A673 (cell line): ENCODE measurements at places on chromosomes 6 and 20. TPM values are rescaled to one million over a fixed set of nuclear protein-coding genes. Genes with fewer than 3 reads are reported as not detected.
A peak's percentile ranks its signal among the peaks of the same experiment; 100 is the strongest.

The LPIN3 gene
- 1.3 and 1.8 TPM in 2 replicates for total RNA-seq

GRCh38 chr6:401239-401993 is 9.9 kb downstream of the IRF4 start:
- DNase-seq = no peak

- DNase-seq = no peak
These were observed 5.6 kb upstream of the ZBTB46 start for GRCh38 chr20:63836458-63837344.

GRCh38 chr6:135087803-135088202 is 33.2 kb upstream of the HBS1L start:
- no peak for DNase-seq

- no peak for DNase-seq
These were observed 282.3 kb downstream of the FOXA2 start for GRCh38 chr20:22302039-22302438.

DNA sequence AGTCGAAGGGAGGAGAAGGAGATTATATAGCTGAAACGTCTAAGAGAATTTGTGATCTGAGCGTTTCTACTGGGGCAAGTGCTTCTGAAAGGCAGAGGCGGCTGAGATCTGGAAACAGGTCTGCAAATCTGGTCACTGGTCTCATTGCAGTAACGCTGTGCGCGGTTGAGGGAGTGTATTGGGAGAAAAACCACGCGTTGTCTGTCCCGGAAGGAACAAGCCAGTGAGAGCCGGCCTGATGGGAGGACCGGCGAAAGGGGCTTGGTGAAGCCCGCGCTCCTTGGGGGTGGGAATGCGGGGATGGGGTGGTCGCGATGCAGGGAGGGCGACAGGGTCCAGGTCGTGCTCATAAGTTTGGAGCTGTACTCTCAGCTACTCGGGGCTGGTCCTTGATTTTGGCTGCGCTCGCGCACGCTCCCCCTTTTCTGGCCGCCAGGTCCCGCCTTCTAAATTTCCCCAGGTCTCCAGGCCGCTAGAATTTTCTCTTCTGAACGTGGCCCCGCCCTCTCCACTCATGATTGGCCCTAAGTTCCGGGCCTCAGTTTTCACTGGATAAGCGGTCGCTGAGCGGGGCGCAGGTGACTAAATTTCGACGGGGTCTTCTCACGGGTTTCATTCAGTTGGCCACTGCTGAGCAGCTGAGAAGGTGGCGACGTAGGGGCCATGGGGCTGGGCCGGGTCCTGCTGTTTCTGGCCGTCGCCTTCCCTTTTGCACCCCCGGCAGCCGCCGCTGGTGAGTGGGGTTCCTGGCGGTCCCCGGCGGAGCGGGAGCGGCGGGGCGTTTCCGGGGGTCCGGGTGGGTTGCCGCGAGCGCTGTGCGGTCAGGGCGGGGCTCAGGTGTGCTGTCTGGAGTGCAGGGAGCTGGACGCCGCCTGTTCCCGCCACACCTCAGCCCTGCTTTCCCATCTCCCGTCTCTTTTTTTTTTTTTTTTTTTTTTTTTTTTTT is at the start of gene MICB:
Gene MICB, plus strand, starts transcription at position 615 of the 946 bp plus-strand sequence. Its CDS starts 49 bp downstream, at position 664.
- DNase-seq = peak; percentile 92

GRCh38 chr6:169591616-169592015 is 110.2 kb downstream of the WDR27 start:
- no peak for DNase-seq

- DNase-seq = peak; percentile 79
These were observed at the start of gene MRS2 for GRCh38 chr6:24402697-24403500. Gene MRS2, plus strand, starts transcription at chr6:24402936. Its CDS starts 111 bp downstream, at chr6:24403047.

- no peak for DNase-seq
These were observed 8.4 kb downstream of the TGM3 start for GRCh38 chr20:2304180-2304579.

DNA sequence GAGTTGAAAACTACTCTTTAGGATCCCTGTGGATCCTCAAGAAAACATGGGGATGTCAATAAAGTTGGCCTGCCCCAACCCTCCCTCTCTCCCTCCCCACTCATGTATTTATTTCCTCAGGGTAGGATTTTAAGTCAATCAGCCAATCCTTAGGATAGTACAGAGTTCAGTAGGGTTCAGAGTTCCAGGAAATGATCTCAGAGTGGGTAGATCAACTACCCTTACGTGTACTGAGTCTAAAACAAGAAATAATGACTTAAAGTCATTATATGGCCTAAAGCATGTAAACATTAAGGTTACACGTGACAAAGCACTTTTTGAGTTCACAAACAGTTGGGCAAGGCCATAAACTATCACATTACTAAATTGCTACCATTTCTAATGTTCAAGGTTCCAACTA is 47.2 kb upstream of the REV3L start:
- no peak for DNase-seq

DNA sequence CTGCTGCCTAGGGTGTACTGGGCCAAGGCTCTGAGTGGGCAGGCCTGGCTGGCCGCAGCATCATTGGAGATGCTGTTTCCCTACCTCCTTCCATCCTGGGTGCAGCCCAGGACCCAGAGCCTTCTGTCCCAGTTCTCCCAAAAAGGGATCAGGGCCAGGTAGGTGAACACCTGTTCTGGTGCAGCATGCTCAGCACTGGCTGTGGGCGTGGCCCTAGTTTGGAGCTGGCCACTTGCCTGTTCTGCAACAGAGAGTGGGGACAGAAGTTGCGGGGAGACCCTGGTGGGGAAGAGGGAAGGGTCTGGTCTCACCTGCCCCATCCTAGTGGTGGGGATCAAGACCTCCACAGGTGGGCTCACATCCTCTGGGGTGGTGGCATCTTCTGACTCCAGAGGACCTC is 1.4 kb upstream of the ARMC12 start:
- DNase-seq = no peak

DNA sequence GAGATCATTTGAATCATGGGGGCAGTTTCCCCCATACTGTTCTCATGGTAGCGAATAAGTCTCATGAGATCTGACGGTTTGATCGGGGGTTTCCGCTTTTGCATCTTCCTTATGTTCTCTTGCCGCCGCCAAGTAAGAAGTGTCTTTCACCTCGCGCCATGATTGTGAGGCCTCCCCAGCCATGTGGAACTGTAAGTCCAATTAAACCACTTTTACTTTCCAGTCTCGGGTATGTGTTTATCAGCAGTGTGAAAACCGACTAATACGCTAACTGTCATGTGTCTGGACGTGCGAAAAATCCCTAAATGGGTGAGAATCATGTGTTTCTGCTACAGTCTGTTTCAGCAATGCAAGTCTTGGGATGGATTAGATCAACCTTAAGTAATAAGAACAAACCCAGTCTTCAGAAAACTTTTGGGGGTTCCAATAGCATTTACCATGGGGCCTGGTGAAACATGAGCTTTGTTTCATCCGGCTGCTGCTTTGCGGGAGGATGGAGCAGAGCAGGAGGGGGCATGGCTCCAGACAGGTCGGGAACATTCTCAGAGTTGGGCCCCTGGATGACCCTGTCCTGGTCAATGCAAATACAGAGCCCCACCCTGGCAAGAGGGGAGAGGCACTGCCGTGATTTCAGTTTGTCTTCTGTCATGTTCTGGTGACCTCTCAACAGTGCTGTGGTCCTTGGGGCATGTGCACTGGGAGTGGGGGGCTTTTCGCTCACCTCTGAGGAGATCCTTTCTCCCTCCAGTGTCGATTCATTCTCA is 41.5 kb downstream of the CTCFL start:
- DNase-seq = no peak

- DNase-seq = peak; percentile 91
These were observed 4.2 kb downstream of the AKIRIN2 start for GRCh38 chr6:87697581-87698546.

GRCh38 chr20:50012282-50013263 is 29.8 kb downstream of the SNAI1 start:
- DNase-seq = no peak

- DNase-seq = no peak
These were observed 6.0 kb downstream of the SCRT2 start for GRCh38 chr20:669573-669972.
